Muscle of leg (tissue), 16 donors: ENCODE measurements at places on chromosomes 1 and 21.

DNA sequence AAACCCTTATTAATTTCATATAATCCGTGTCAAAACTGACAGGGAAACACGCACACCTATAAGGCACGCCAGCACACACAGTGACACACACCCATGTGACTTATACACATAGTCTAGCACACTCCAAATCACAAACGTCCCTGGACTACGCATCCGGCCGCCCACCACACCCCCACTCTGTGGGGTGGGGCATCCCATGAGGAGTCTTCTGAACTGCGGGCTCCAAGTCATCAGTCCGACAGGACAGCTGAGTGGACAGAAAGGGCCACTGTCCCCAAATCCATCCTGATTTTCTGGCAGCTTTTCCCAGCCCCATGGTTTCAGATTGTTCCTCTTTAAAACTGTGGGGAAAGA lies 829 bp downstream of the PEA15 start:
- peak; percentile 81 for DNase-seq

GRCh38 chr1:76659171-76659940 lies 207.9 kb upstream of the ST6GALNAC5 start:
- DNase-seq: no peak

DNA sequence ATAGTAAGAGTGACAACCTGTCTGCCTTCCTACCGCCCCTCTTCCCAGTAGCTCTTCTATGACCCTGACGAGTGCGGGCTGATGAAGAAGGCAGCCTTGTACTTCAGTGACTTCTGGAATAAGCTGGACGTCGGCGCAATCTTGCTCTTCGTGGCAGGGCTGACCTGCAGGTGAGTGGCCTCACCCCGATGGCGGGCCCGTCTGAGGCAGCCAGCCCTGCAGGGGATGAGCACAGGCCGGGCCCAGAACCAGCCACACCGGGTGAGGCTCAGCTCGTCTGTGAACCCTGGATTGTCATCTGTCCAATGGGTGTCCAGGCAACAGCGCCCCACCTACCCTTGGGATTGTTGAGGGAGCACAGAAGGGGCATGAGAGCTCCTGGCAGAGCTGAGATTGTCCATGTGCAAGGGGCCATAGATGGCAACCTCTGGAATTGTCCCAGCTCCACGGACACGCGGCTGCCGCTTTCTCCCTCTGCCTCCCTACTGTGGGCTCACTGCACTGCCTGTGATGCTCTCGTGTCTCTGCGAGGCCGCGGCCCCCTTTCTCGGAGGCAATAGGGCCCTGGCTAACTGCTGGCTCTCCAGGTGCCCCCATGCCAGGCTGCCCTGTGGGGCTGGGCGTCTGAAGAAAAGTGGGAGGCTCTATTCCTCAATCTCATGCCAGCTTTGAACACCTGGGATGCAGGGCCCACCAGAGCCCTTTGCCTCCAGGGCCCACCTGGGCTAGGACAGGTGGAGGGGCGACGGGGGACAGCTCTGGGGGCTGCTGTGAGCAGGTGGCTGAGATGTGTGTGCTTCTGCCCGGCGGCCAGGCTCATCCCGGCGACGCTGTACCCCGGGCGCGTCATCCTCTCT lies 50.0 kb upstream of the LRRC3 start:
- DNase-seq: no peak

DNA sequence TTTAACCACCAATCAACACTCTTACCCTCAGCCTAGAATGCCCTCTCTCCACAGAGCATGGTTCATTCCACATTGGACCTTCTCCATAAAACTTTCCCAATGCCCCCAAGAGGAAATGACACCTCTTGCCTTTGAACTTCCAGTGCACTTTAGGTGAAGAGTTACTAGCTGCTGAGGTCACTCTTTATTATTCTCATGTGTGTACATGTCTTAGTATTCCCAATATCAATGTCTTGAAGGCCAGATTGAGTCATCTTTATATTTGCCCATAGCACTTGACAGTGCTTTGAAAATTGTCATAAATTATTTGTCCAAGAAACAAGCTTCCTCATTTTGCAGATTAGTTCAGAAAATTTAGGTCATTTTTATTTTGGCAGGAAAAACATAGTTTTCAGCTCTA lies 8.1 kb upstream of the DNASE2B start:
- DNase-seq: no peak

- DNase-seq: peak; percentile 58
Measured at GRCh38 chr1:63593886-63594605, 835 bp downstream of the PGM1 start.

DNA sequence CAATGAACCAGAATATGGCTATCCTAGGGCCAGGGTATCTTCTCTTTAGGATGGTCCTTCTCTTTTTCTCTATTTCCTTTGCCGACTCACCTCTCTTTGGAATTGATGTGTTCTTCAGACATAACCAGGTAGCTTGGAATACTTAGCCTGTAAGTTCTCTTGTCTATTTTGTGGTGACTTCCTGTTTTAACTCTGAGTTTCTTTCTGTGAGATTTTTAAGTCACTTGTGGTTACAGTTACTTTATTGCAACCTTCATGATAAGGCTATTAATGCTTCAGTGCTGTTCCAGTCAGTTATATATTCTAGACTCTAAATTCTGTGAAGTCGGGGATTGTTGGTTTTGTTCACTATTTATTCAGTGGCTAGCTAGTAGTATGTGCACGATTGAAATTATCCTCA lies 46.2 kb downstream of the DISP1 start:
- DNase-seq: no peak

DNA sequence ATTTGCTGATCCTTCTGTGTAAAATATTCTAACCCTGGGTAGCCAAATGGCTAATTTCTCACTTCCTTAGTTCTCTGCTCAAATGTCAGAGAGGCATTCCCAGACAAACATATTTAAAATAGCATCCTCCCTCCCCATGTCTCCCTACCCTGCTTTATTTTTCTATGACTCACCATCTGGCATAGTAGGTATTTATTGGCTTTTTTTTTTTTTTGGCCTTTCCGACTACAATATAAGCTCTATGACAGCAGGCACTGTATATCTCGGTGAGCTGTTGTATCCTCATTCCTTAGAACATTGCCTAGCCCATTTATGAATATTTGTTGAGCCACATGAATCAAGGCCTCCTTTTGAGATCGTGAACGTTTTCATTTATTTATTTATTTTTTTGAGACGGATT lies 1.5 kb upstream of the NEK7 start:
- no peak for DNase-seq

- no peak for DNase-seq
Measured at GRCh38 chr1:28073867-28074266, 14.5 kb downstream of the EYA3 start.

GRCh38 chr1:117093870-117094621 lies 27.5 kb downstream of the TRIM45 start:
- DNase-seq: no peak

GRCh38 chr1:178273707-178274410 lies 180.0 kb downstream of the RASAL2 start:
- no peak for DNase-seq

DNA sequence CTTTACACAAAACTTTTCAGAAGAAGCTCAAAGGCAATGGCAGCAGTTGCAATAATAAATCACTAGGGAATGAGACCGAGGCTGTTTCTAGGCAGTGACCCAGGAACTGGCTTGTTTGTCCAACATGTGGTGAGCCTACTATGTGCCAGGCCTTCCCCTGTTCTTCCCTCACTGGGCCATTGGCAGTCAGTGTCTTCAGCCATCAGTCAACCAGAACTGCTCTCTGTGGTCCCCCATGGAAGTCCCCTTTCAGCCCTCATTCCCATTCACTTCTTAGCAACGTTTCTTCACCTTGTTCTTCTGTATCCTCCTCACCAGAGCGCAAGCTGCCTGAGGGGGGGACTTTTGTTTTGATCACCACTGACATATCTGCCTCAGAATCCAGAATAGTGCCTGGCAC lies 274.1 kb downstream of the RRAGC start:
- no peak for DNase-seq

- DNase-seq: no peak
Measured at GRCh38 chr1:183032122-183032921, 9.1 kb downstream of the LAMC1 start.

- peak; percentile 7 for DNase-seq
Measured at GRCh38 chr1:196654271-196654670, 2.4 kb downstream of the CFH start.
